CD8-positive, alpha-beta T cell (primary cell): ENCODE measurements at places on chromosomes 12 and 14.

GRCh38 chr12:112167718-112168525, 42.6 kb downstream of the TRAFD1 start:
- DNase-seq: no peak

DNA sequence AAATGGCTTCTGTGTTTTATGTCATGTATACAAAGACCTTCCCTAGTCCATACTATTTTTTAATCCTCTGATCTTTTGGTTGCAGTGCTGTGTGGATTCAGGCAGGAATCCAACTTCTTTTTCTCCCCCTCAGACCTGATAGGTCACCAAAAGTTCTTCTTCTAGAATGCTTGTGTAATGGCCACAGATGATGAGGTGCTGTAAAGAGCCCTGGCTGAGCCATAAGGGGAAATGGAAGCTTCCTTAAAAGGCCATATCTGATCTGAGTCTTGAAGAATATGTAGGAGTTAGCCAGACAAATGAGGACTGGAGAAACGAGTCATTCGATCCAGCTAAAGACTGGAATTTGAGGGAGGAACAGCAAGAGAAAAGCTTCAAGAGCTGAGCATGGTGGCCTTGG, 353.9 kb downstream of the PCNX1 start:
- DNase-seq: no peak

DNA sequence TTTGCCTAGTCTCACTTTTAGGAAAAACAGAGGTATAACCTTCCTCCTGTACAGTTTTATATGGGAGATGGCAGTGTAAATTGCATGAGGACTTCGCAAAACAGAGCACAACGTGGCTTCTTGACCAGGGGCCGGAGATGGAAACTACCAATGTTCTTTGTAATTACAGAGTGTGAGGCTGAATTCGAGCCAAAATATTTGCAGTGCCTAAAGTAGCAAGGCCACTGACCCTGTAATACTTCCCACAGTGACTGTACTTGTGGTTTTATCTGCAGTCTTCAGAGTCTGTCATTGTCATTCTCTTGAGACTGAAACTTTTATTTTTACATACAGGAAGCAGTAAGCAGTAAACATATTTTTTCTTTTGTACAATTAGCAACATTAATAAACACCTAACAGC, 98.9 kb downstream of the RERG start:
- no peak for DNase-seq

GRCh38 chr12:17976202-17976601, 113.8 kb downstream of the RERGL start:
- no peak for DNase-seq

DNA sequence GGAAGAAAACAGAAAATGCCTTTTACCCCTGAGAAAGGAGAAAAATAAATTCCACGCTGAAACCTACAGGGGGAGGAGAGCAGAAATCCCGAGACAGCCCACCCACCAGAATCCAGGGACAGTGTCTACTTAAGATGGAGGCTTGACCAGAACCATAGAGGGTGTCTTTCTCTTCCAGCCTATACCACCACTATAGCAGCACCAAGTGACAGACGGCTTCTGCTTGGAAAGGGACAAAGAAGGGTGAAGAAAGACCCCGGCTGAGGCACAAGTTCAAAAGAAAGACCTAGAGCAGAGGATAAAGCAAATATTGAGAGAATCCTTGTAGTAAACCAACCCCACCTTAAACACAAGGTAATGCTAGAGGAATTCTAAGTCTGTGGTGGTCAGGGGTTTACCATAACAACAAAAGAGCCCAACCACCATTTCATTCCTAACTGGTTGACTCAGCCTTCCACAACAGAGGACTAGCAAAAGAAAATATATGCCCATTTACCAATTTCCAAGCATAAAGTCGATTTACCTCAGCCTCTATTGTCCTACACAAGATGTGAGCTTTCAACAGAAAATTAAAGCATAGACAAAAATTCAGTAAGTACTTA, 105.3 kb upstream of the FOXG1 start:
- no peak for DNase-seq

DNA sequence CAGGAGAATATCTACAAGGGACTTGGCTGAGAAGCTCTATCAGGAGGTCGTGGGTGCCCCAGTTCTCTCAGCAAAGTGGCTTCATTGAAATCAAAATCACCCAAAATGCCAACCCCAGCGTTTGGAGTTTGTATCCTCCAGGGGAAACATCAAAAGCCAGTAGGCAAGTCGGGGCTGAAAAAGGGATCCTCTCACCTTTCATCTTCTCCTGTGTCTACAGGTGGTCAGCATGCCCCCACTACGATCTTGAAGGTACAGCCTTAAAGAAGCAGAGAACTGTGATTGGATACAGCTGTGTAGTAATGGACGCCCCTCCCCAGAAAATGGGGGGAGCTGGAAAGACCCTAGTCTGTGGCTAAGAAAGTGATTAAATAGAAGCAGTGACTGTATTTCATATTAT, 22.2 kb downstream of the HRK start:
- no peak for DNase-seq

DNA sequence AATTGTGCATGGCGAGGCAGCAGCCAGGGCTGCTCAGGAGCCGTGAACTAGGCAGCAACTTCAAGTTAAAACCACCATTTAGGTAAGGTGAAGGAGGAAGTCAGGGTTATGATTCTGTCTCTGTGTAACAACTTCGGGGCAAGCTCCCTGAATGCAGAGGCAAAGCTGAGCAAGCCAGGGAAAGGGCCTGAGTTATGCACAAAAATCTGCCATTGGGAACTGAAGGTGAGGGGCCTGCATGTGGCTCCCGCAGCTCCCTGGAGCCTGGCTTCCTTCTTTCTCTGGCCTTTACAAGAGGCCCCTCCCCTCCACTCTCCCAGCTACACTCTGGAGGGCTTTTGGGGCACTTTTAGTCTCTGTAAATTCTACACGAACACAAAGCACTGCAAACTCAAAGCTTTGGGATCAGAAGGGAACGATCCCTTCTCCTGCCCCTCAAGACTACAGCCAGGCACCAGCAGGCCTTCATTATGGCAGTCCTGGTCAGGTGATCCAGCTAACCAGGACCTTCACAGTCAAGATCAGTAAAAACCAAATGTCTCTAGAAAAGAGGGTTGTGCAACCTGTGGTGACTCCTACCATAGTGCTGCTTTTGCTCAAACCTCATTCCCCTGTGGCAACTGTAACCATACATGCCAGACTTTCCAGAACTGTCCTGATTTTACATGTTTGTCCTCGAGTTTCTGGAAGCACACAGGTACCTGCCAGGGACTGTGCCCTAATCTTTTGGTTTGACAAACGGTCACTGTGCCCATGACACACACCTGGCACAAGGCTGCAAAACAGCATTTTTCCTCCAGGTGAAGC, 67.2 kb upstream of the PTGR2 start:
- no peak for DNase-seq

- DNase-seq: no peak
Observed at GRCh38 chr14:62066304-62066703, 304.1 kb downstream of the SNAPC1 start.

- no peak for DNase-seq
Observed at GRCh38 chr12:46661110-46661845, 164.5 kb downstream of the SLC38A4 start.

GRCh38 chr12:24823808-24824515, 124.9 kb downstream of the BCAT1 start:
- no peak for DNase-seq

GRCh38 chr12:106917503-106917902, 38.2 kb upstream of the TMEM263 start:
- no peak for DNase-seq

DNA sequence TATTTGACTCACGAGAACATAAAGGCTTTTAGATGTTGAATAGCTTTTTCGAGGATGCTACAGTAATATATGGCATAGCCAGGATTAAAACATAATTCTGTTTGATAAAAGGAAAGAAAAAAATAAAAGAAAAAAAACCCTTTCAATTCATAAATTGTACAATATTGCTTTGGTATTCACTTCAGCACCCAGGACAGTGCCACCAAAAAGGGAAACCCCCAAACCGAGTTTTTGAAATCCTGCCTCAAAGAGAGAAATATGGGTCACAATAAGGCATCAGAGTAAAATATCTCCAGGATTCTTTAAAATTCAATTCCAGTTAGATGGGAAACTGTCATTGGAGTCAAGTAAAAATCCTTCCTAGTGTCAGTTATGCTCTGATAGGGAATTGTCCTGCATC, 551.2 kb upstream of the SEL1L start:
- DNase-seq: no peak

- no peak for DNase-seq
Observed at GRCh38 chr14:64232095-64232838, 61.9 kb downstream of the ESR2 start.

GRCh38 chr14:90355540-90356518, 24.1 kb upstream of the NRDE2 start:
- no peak for DNase-seq

GRCh38 chr12:4140581-4141301, 132.8 kb upstream of the CCND2 start:
- DNase-seq: no peak

DNA sequence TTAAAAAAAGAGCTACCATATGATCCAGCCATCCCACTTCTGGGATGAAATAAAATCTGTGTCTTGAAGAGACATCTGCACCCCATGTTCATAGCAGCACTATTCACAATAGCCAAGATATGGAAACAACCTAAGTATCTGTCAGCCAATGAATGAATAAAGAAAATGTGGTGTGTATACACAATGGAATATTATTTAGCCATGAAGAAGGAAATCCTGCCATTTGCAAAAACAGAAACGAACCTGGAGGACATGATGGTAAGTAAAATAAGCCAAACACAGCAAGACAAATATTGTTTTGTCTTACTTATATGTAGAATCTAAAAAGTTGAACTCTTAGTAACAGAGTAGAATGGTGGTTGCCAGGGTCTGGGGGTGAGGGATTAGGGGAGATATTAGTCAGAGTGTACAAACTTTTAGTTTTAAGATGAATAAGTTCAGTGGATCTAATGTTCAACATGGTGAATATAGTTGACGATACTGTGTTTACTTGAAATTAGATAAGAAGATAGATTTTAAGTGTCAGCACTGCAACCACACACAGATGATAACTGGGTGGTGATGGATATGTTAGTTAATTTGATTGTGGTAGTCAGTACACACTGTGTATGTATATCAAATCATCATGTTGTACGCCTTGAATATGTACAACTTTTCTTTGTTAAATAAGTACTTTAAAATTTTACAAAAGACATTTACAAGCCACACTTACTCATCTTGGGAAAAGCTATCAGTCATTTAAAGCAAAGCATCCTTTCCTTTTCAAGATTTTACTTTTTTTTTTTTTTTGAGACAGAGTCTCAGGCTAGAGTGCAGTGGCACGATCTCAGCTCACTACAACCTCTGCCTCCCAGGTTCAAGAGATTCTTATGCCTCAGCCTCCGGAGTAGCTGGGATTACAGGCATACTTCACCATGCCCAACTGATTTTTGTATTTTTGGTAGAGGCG, 89.9 kb downstream of the BICD1 start:
- no peak for DNase-seq

GRCh38 chr12:48969160-48969771, 2.3 kb downstream of the WNT10B start:
- no peak for DNase-seq

DNA sequence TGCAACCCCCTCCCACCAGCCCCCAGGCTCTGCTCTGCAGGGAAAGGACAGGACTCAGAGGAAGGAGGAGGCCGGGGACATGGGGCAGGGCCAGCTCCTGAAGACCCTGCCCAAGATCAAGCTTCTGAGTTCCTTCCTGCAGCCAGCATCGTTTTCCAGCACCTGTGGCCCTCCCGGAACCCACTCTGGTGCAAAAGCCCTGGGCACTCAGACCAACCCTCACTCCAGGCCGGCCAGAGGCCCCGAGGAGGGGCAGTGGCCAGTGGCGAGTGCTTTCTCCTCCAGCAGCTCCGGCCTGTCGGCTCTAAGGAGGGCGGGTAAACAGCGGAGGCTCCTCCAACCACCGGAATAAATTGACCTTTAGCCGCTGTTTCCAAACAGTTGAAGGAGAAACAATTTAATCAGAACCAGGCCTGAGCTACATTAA, 10.8 kb downstream of the TMEM179 start:
- DNase-seq: no peak

DNA sequence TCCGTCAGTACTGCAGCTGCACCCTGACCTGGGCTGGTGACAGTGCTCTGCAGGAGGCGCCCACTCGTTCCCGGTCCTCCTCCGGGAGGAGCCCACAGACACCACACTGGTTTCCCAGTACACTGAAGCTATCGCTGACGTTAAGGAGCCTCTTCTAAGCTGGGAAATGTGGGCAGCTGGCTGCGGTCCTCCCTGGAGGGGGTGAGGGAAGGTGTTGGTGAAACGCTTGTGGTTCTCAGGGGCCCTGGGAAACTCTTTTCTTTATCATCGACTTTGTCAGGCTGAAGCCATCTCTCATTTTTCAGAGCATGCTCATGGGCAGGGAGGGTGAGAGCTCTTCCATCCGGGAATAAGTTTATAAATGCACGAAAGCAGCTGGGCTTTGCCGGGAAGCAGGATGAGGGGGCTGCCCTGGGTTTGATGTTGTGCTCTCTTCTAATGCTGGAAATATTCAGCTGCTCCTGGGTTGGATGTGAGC, 176.0 kb downstream of the CHST11 start:
- no peak for DNase-seq

- no peak for DNase-seq
Observed at GRCh38 chr12:125089083-125089482, 23.8 kb downstream of the AACS start.

DNA sequence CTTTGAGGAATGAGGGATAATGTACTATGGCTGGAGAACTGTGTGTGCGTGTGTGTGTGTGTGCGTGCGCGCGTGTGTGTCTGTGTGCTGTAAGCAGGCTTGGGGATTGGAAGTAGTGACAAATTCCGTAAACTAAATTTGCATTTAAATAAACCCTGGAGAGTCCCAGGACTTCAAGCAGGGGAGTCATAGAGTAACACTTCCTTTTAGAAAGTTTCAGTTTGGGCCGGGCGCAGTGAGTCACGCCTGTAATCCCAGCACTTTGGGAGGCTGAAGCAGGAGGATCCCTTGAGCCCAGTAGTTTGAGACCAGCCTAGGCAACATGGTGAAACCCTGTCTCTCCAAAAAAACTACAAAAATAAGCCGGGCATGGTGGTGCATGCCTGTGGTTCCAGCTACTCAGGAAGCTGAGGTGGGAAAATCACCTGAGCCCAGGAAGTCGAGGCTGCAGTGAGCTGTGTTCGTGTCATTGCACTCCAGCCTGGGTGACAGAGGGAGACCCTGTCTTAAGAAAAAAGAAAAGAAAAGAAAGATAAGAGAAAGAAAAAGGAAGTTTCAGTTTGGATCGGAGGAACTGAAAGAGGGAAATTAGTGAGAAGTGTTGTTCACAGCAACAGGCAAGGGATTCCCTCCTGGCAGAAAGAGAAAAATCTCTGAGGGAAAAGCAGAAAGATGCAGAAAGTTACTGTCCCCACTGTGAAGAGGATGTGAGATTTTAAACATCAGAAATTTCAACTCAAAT, 222.7 kb upstream of the SOX5 start:
- no peak for DNase-seq

- no peak for DNase-seq
Observed at GRCh38 chr12:109523071-109523470, 45.6 kb downstream of the UBE3B start.

- no peak for DNase-seq
Observed at GRCh38 chr12:4579305-4580102, 17.5 kb downstream of the DYRK4 start.
